ENCODE measurements at places on chromosomes 11 and 22.

DNA sequence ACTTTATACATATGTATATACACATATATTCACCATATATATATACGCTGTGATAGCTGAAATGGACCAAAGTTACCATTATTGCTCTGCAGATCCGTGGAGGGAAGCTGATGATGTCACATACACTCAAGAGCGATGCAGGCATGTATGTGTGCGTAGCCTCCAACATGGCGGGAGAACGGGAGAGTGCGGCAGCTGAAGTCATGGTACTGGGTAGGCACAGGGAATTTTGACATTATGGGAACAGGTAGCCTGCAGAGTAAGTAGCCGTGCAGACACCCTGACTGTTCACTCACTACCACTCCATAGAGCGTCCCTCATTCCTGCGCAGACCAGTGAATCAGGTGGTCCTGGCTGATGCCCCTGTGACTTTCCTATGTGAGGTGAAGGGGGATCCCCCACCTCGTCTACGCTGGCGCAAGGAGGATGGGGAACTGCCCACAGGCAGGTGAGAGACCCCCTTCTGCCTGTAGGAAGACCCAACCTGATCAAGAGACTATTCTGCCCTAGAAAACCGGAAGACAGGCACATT, 4.7 kb downstream of the ROBO3 start:
- DNase-seq: no peak

GRCh38 chr11:102184269-102184987, 74.2 kb downstream of the YAP1 start:
- no peak for DNase-seq

DNA sequence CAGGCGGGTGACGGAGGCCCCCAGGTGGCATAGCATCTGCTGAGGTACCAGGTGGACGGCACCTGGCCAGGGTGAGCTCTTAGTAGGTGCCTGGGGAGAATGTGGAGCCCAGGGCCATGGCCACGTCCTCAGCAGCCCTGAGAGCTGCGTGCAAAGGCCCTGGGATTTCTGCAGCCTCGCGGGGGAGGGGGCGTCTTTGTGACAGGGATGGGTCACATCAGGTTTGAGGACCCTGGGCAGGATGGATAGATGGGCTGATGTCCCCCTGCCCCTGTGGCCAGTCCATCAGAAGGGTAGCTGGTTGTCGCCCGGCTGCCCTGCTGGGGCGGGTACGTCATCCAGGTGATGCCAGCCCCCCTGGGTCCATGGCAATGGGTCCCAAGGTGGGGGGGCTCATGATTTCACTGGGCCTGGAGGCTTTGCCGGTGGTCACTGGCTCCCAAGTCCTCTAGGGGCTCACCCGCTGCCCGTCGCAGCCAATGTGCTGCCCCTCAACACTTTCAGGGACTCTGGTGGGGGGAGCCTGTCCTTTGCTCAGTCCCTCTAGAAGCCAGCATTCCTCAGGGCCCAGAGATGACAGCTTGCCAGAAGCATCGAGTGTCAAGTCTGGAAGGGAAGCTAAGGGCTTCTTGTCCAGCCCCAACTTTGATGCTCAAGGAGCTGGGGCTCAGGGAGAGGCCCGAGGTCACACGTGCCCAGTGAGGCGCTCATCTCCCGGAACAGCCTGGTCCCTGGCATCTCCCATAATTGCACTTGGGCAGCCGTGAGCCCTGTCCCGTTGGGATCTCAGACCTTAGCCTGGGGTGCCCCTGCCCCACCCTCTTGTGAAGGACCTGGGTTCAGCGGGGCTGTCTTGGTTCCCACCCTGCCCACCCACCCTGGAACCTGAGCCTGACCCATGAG, 777 bp downstream of the TBX10 start:
- no peak for DNase-seq

GRCh38 chr22:23494930-23495266, 85.2 kb downstream of the IGLL1 start:
- DNase-seq: no peak

Measured in stimulated activated CD8-positive, alpha-beta memory T cell treated with anti-CD3 and anti-CD28 coated beads, Interleukin-12 subunit alpha, Interleukin-12 subunit beta, amount 100 ng/mL, for 1 hour (primary cell).